ENCODE measurements at places on chromosomes 3 and 15.

DNA sequence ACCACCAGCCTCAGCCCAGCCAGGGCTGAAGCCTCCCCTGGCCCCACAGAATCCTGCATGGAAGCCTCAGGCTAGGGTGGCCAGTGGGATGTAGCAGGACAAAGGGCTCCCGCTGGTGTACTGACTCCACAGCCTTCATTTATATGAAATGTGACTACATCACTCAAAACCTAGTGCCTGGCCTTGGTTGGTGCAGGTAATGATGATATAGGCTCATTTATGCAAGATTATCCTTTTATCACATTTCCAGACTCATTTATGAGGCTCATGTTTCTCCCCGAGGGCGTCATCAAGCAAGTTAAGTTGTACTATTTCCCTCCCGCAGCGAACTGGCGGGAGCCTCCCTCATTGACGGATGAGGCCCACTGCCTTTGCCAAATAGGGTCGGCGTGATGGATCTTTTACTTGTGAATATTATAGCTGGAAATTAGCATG is 179.1 kb upstream of the SMAD3 start:
- DNase-seq, result peak; percentile 56

- no peak for DNase-seq
These were observed 76.6 kb upstream of the PTX3 start for GRCh38 chr3:157360044-157360443.

- DNase-seq, result no peak
These were observed 941 bp downstream of the ZBED2 start for GRCh38 chr3:111594205-111594604.

GRCh38 chr3:21405671-21406667 is 345.0 kb downstream of the ZNF385D start:
- DNase-seq, result no peak

DNA sequence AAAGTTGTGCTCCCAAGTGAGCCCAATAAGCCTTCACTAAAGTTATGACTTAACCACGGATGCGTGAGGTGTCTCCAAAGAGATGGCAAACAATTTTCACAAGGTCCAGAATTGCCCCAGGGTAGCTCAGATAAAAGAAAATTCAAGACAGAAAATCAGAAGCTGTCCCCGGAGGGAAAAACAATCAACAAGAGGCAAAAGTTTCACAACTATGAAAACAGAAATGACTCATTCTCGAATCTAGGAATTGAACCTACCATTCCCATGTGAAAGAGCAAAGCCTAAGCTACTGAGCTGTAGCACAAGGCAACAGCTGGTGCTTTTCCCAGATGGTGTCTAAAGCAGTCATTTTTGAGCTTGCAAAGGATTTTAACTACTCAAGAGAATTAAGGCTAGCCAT is 33.5 kb upstream of the MKRN3 start:
- DNase-seq, result no peak

DNA sequence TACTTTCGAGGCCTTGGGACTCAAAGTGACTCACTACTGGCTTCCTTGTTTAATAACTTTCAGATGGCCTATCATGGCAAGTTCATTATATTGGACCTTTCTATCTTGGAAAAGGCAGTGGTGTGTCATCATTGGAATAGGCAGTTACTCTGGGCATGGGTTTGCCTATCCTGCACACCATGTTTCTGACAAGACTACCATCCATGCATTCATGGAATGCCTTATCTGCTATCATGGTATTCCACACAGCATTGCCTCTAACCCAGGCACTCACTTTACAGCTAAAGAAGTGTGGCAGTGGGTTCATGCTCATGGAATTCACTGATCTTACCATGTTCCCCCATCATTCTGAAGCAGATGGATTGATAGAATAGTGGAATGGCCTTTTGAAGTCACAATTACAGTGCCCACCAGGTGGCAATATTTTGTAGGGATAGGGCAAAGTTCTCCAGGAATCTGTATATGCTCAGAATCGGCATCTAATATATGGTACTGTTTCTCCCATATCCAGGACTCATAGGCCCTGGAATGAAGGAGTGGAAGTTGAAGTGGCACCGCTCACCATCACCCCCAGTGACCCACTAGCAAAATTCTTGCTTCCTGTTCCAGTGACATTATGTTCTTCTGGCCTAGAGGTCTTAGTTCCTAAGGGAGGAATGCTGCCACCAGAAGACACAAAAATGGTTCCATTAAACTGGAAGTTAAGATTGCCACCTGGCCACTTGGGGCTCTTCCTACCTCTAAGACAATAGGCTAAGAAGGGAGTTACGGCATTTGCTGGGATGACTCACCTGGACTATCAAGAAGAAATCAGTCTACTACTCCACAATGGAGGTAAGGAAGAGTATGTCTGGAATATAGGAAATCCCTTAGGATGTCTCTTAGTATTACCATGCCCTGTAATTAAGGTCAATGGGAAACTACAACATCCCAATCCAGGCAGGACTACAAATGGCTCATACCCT is 1161.4 kb downstream of the SI start:
- DNase-seq, result peak; percentile 37

DNA sequence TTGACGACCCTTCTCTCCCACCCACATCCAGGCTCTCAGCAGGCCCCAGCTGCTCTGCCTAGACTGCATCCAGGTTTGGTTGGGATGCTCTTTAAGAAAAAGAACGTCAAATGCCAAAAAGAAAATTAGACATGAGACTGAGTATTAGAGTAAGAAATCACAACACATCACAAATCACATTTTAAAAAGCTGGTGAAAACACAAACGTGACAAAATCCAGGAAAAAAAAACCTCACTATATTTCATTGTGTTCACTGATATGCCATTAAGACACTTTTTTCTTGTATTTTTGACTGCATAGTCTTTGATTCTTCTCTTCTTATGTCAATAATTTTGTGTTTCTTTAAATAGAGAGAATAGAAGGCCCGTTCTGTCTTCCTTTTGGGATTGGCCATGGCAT is 243.7 kb downstream of the TLE3 start:
- DNase-seq, result no peak

DNA sequence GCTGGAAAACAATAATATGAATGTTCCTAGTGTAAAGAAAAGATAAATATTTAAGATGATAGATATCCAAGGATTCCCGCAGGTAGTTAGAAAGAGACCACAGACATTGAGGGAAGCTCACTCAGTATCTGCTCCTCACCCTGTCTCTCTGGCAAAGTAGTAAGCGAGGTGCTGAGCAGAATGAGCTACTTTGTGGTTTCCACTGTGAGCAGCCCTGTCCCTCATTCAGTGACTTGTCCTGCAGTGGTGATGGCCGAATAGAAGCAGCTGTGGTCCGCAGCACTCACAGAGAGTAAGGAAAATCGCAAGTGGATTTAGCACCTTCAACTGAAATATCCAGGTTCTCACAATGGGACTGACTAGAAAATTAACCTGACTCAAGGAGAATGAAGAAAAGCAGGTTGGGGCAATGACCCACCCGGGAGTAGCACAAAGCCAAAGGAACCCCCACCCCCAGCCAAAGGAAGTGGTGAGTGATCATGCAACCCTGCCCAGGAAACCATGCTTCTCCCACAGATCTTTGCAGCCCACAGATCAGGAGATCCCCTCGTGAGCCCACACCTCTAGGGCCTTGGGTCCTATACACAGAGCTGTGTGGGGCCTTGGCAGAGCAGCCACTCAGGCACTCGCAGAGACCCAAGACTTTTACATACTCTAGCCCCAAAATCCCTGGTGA is 21.8 kb upstream of the SLC25A38 start:
- DNase-seq, result no peak
